Neural crest cell (in vitro differentiated cells): ENCODE measurements at places on chromosomes 7 and 10. TPM values are rescaled to one million over a fixed set of nuclear protein-coding genes. Genes with fewer than 3 reads are reported as not detected.
A peak's percentile ranks its signal among the peaks of the same experiment; 100 is the strongest.

Gene TUBAL3
- total RNA-seq = not detected in 2 replicates

Gene UCN3
- not detected in 2 replicates for total RNA-seq

Gene FANK1
- 2.4 and 5.0 TPM in 2 replicates for total RNA-seq

GRCh38 chr7:126804604-126805003 lies 448.1 kb downstream of the GRM8 start:
- H3K4me1 ChIP-seq = no peaks in the 10 kb centered on the region
- DNase-seq = no peak
- peaks cover 3% of the 10 kb centered on the region for H3K36me3 ChIP-seq
- H3K27me3 ChIP-seq = no peaks in the 10 kb centered on the region
- no peak overlapping the region for H3K4me3 ChIP-seq

DNA sequence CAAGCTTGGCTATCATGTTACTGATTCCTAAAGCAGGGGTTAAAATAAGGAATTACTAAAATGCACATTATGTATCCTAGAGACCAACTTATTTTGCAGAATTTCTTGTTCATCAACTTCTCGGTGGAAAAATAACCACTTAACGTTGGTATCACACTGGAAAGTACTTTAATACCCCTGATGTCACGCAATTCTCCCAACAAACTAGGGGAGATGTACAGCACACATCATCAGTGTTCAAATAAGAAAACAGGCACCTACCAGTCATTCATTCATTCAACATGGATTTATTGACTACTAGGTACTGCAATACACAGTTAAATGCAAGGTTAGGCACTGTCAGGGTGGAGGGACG lies 648 bp downstream of the HUS1 start:
- peaks cover 16% of the 10 kb centered on the region for H3K36me3 ChIP-seq
- peaks cover 22% of the 10 kb centered on the region for H3K4me1 ChIP-seq
- no peaks in the 10 kb centered on the region for H3K27me3 ChIP-seq
- peak overlapping the region; percentile 96 for H3K27ac ChIP-seq

DNA sequence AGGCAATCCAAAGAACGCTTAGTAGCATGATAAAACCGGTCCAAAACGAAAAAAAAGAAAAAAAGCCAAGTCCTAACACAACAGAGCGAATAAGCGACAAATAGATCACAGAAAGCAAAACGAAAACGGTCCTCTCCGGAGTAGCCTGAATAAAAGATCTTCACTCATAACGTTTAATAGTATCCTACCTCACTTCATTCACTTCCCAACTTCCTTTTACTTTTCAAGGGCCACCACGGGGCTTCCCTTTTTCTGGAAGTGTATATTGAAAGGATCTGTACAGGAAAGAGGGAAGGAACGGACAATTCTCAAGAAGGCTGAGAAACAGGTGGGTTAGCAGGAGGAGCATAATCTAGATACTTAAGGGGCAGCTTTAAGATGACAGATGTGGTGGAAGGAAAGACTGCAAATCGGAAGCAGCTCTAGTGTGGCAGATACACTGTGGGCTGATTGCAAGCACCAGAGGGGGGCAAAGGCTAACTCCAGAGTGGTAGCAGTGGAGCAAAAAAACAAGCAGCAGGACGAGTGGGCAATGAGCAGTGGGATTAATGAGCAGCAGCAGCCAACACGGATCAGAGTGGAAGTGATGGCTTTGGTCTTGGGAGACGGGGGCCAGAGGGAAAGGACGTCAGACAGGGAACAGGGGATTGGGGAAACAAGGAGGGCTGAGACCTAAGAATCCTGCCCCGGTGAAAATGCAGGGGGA lies 866 bp downstream of the CNOT4 start:
- H3K4me3 ChIP-seq = no peak overlapping the region
- H3K27me3 ChIP-seq = no peaks in the 10 kb centered on the region
- DNase-seq = peak; percentile 22
- peaks cover 8% of the 10 kb centered on the region for H3K4me1 ChIP-seq
- H3K36me3 ChIP-seq = peaks cover 3% of the 10 kb centered on the region

- no peak overlapping the region for H3K4me3 ChIP-seq
- H3K27me3 ChIP-seq = peaks cover 24% of the 10 kb centered on the region
- peaks cover 37% of the 10 kb centered on the region for H3K4me1 ChIP-seq
Measured at GRCh38 chr7:100567031-100567730, 6.5 kb downstream of the SAP25 start.

- DNase-seq = no peak
- no peak overlapping the region for H3K27ac ChIP-seq
- H3K4me1 ChIP-seq = peaks cover 16% of the 10 kb centered on the region
- H3K36me3 ChIP-seq = no peaks in the 10 kb centered on the region
Measured at GRCh38 chr7:117669818-117670217, 190.0 kb downstream of the CFTR start.
